ENCODE measurements at places on chromosomes 7 and 10.

DNA sequence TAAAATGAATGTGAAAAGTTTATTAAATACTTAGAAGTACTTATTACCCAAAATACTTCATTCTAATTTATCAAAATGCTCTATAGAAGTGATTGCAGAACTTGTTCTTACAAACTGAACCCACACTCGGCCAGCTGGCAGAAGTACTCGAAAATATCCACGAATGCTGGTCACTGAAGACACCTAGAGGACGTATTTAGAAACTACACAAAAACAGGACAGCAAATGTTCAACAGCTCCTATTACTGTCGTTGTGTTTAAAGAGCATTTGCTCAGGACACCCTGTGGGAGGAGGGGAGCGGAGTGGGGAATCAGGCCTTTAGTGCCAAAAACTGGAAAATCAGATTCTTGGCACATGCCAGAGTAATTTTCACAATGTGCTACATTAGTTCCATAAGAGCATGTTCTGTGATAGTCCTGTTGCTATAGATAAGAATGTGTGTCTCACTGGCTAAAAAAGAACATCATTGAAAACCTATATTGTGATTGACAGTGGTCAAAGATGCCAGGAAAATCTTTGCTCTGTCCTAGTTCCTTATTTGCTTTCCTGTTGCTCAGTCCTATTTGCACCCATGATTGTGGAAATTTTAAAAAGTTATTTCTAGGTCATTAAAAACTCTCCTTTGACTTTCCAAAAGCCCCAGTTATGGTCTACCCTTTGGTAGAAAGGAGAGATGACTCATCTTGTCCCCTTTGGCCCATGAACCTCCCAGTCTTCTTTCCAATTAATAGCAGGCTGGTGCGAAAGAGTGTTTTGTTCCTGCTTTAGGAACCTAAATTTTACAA lies 49.0 kb upstream of the NRBF2 start:
- no peak for DNase-seq

DNA sequence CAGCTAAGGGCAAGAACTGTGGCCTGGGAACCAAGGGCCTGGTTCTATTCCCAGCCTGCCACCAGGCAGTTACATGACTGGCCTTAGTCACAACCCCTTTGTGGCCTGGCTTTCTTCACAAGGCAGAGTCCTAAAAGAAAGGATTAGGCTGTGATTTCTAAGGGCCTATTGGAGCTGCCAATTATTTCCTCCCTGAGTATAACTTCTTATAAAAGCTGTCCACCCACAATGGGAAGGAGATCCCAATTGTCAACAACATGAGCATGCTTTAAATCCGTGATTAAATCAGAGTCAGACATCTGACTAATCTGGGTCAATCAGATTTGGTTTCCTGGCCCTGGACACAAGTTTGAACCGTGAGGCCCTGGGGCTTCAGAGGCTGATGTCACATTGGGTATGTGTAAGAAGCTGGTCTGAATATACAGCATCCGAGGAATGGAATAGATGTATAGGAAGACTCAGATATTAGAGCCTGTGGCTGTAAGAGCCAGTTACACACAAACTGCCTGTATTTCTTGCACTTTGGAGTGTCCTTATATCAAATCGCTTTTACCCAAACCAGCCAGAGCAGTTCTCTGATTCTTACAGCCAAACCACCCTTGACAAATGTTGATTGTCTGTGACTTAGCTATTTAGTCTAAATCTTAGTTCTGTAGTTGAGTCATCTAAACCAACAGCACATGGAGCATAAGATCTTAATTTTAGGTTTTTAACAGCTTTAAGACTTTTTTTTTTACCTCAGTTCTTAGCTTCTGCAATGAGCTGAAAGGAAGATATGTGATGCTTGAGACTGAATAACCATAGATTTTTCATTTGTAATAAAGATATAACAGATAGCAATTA lies 61.3 kb downstream of the ABCB4 start:
- DNase-seq = no peak

GRCh38 chr10:7239312-7239985 lies 171.4 kb downstream of the SFMBT2 start:
- no peak for DNase-seq

DNA sequence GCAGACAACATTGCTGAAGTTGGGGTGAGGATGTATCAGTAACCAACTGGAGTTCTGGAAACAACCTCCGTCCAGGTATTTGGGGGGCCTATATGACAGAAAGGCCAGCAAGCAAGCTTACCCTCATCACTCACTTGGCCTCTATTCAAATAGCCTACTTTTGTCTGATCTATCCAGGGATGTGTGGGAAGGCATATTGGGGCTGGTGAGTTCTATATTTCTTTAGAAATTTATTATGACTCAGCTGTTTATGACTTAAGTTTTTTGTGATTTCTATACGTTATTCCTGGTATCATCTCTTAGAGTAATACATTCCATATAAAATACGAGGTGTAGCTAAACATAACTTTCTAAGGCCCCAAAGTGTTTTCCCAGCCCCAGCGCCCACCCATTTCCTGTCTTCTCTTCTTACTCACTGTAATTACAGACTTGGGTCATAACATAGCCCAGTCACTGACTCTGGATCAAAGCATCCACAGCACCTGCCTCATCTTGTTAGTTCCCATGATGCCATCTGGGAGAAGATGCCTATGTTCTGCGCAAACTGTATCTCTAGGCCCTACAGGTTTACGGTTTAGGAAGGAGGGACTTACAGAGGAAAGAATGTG lies 18.1 kb downstream of the GARS1 start:
- DNase-seq = no peak

DNA sequence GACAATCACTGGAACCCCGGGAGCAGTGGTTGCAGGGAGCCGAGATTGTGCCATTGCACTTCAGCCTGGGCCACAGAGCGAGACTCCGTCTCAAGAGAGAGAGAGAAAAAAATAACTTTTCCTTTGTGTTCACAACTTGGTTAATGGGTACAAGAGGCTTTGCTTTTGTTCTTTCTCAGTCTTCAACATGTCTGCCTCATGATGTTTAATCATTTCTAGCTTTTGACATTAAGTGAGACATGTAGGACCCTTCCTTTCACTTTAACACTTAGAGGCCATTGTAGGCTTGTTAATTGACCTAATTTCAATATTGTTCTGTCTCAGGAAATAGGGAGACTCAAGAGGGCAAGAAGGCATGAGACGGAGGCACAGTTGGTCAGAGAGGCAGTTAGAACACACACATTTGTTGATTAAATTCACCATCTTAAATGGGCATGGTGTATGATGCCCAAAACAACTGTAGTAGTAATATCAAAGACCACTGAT lies 9.3 kb upstream of the CRCP start:
- DNase-seq = no peak

GRCh38 chr7:151014950-151015349 lies 9.3 kb downstream of the ATG9B start:
- DNase-seq = no peak

DNA sequence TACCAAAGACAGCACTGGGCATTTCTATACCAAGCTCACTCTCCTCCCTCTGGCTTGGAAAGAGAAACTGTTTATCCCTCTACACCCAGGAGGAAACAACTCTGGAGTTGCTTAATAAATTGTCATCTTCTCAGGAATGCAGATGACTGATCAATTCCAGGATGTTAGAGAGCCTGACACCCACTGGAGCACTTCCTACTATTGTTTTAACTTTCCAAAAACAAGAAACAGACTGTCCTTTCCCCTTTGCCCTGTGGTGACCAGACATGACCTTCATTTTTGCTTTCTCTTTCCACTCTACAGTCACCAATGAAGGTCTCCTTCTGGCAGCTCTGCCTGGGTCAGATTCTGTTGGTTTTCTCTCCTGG lies 19.6 kb downstream of the GIMAP4 start:
- no peak for DNase-seq
